Inflammatory macrophage (primary cell): ENCODE measurements at places on chromosomes 1 and 21.

DNA sequence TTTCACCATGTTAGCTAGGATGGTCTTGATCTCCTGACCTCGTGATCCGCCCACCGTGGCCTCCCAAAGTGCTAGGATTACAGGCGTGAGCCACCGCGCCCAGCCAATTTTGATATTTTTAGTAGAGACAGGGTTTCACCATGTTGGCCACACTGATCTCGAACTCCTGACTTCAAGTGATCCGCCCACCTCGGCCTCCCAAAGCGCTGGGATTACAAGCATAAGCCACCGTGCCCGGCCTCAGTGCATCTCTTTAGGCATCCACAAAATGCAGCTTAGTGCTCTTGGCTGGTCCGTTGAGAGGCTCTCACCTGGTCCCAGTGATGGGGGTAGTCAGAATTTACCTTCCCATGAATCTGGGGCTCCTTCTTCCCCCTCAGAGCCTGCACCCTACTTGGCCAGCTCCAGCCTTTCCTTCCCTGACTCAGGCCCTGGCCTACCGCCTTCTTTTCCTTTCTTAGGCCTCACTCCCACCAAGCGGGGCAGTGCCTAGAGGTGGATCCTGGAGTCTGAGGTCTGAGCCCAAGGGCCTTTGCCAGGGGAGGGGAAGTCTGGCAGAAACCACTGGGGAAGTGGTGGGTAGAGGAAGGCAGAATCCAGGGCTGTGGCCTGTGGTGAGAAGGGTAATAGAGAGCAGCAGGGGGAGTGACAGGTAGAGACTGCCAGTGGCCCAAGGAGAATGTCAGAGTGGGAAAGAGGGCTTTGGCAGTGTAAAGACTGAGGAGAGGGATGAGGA, 3.7 kb downstream of the LENEP start:
- DNase-seq: peak; percentile 61

DNA sequence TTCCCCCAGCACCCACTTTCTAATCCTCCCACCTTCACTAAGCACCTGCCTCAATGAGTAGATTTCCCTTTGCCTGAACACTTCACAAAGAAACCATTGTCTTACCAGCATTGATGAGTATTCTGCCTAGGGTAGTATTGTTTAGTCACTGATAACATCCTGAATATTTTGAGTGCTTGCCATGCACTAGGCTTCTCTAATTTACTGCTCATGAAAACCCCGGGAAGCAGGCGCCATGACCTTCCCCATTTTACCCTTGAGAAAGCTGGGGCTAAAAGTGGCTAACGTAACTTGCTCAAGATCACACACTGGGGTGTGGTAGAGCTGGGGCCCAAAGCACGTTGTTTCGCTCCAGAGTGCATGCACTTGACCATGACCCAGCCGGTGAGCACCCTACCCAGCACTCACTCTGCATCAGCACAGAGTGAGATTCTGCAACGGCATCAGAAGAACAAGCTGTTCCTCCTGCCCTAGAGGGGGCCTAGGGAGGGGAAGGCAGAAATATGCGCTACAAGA, 10.6 kb upstream of the F3 start:
- DNase-seq: no peak

DNA sequence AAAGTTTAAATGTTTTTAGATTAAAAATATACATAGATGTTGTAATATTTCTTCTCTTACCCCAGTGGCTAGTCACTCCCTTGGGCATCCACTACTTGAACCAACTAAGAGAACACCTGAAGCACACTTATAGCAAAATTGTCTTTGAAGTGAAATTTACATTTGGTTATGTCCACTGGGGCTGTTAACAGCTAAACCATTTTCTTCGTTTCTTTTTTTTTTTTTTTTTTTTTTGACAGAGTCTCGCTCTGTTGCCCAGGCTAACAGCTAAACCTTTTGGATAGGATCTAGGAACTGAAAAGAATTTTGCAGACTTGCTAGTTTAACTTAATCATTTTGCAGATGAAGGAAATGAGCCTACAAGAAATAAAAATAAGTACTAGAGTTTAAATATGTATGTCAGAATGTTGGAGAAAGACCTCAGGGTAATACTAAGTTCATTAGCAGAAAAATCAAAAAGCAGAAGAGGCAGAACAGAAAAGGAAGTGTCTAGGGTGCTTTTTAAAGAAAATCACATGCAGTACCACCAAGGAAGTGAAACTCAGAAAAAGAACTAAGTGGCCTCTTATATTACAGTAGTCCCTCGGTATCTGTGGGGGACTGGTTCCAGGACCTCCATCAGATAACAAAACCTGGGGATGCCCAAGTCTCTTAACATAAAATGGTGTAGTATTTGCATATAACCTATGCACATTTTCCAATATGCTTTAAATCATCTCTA, 11.8 kb downstream of the DRAM2 start:
- peak; percentile 68 for DNase-seq

GRCh38 chr1:156128654-156129597, 14.4 kb downstream of the LMNA start:
- peak; percentile 12 for DNase-seq

- DNase-seq: no peak
Observed at GRCh38 chr1:168321945-168322344, 41.3 kb downstream of the TBX19 start.

DNA sequence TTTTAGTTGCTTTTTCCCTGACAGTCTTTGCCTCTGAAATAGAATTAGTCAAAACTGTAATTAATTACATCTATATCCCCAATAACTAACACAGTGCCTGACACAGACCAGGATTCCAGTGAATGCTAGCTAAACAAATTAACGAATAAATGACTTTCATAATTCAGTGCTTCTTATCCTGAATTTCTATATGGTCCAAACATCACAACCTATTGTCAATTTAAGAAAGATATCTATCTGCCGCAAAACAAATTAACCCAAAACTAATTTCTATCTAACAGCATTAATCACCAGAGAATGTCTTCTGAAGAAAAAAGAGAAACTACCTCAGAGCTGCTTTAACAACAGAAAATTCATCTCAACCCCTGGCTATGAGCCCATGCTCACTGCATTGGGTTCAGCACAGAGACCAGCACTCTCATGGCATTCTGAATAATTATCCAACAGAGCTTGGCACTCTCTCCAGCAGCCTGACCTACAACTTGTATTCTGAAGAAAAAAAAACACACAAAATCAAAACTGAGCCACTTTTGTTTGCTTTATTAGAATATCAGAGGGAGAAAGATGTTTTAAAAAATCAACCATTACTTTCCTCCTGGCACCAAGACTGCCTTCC, 547.3 kb upstream of the BEND5 start:
- no peak for DNase-seq

GRCh38 chr1:93518516-93518915, 70.6 kb downstream of the FNBP1L start:
- no peak for DNase-seq

DNA sequence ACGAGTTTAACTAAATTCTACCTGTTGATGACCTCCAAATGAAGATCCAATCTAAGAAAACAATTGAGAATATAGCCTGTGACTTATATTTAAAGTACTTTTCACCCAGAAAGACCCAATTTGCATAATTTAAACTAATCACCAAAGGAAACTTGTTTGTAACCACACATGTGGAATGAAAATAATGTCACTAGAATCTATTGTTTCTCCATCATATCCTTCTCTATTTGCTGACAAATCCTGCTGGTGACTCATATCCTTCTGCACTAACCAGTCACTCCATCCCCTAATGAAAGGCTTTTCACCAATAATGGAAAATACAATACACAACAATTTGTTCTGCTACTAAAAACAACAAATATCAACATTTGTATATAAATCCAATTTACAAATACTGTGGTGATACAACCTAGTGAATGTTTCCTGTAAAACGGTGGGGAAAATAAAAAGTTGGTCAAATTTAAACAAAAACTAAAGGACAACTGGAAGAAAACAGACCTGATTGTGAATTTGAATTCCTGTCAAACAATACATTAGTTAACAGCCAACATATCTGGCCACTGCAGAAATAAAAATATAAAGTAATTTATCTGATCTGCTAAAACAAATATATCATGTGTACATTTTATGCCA, 6.5 kb downstream of the PTP4A2 start:
- DNase-seq: peak; percentile 59

GRCh38 chr1:109637446-109637845, 17.8 kb downstream of the AMPD2 start:
- DNase-seq: no peak

DNA sequence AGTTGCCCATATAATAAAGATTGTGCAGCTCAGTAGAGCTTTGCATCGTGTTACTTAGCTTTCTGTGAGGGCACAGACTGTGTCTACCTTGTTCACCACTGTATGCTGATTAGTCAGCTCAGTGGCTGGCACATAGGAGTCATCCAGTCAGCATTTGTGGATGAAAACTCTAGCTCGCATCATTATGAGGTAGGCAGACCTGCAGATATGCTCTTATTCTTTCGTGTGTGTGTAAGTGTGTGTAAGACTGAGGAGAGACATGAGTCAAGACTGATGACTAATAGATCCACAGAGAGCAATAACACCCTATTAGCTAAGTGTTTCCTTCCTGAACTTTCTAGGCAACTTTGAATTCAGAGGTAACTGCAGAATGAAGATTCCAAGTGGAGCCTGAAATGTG, 17.1 kb downstream of the TTF2 start:
- DNase-seq: peak; percentile 39

GRCh38 chr1:205512059-205513045, 7.9 kb downstream of the CDK18 start:
- DNase-seq: peak; percentile 89

DNA sequence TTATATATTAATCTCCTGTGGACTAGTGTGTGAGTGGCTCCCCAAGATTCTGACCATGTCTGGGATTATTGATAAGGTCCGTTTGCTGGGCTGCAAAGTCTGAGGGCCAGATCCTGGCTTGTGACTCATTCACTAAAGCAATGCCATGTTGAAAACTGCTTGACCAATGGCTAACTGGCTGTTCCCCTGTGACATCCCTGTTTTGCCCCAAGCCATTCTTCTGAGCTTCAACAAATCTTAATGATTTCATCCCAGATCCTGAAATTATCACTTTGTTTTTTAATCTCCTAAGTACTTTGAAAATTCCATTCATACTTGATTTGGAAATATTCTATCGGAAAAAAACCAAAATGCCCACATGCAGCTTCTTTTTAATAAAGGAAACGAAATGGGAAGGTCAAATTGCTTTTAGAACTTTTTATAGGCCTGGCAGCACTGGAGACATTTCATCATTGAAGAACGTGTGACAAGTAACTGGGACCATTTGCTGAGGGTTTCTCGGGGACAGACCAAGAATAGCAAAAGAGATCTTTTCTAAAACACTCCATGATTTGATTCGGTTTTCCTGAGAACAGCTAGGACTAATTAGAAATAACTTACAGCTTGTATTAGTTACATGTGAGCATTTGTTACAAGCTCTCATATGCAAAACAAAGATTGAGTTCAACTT, 121.3 kb downstream of the TGFB2 start:
- no peak for DNase-seq

DNA sequence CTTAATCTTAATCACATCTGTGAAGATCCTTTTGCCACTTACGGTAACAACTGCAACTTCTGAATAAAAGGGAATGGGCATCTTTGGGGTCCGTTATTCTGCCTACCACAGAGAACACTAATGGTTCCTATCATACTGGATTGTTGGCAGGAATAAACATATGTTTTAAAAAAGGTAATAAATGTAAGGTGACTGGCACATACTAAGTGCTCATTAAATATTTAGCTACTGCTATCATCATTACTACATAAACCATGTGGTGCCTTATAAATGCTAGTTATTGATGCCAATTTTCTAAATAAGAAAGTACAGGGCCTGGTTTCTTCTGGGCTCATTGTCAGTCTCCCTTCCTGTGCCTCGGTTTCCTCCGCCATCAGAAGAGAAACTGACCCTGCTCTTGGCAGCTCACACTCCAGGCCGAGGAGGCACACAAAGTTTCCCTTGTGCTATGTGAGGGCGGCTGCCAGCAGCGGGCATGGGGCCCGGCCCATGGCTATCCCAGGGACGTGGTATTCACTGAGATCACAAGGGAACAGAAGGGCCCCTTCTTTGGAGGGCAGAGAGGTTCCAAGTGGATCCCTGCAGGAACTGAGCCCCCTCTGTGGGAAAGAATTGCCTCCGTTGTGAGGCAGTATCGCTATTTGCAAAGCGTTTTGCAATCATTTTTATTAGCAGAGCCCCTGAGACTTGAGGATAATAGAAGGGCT, 26.2 kb downstream of the NAV1 start:
- DNase-seq: no peak

GRCh38 chr21:20591284-20591683, 406.9 kb upstream of the NCAM2 start:
- DNase-seq: no peak

GRCh38 chr1:158813164-158813563, 18.0 kb upstream of the MNDA start:
- DNase-seq: peak; percentile 56

- DNase-seq: no peak
Observed at GRCh38 chr1:93779540-93780165, 98.0 kb upstream of the BCAR3 start.

- DNase-seq: peak; percentile 66
Observed at GRCh38 chr1:52096216-52096615, 40.1 kb downstream of the BTF3L4 start.

DNA sequence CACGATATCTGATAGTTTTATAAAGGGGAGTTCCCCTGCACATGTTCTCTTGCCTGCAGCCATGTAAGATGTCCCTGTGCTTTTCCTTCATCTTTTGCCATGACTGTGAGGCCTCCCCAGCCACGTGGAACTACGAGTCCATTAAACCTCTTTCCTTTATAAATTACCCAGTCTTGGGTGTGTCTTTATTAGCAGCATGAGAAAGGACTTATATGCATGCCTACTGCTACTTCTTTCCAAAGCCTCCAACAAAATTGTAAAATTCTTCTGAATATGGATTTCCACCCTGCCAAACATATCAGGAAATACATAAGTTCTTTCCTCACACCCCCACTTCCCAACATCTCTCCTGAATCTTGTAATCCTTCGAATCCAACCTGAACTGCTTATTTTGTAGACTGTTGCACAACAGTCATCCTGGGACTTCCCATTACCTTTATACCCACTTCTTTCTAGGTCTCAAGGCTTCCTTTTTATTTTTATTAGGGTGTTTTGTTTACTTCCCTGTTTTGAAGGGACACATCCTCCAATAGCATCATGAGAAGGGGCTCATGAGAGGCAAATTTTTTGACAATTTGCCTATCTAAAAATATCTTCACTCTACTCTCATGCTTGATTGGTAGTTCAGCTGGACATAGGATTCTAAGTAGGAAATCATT, 67.5 kb upstream of the MUTYH start:
- DNase-seq: peak; percentile 52

GRCh38 chr1:101507547-101507971, 270.7 kb downstream of the S1PR1 start:
- no peak for DNase-seq

GRCh38 chr1:242873661-242874060, 349.2 kb upstream of the PLD5 start:
- no peak for DNase-seq
